CD4-positive, alpha-beta T cell treated with Interleukin-6 at 100 ng/mL for 8 hours (primary cell): ENCODE measurements at places on chromosomes 16 and 17.

GRCh38 chr16:2151188-2152091 is 3.0 kb downstream of the RAB26 start:
- DNase-seq, result no peak

GRCh38 chr16:75083813-75084212 is 32.8 kb downstream of the LDHD start:
- no peak for DNase-seq

DNA sequence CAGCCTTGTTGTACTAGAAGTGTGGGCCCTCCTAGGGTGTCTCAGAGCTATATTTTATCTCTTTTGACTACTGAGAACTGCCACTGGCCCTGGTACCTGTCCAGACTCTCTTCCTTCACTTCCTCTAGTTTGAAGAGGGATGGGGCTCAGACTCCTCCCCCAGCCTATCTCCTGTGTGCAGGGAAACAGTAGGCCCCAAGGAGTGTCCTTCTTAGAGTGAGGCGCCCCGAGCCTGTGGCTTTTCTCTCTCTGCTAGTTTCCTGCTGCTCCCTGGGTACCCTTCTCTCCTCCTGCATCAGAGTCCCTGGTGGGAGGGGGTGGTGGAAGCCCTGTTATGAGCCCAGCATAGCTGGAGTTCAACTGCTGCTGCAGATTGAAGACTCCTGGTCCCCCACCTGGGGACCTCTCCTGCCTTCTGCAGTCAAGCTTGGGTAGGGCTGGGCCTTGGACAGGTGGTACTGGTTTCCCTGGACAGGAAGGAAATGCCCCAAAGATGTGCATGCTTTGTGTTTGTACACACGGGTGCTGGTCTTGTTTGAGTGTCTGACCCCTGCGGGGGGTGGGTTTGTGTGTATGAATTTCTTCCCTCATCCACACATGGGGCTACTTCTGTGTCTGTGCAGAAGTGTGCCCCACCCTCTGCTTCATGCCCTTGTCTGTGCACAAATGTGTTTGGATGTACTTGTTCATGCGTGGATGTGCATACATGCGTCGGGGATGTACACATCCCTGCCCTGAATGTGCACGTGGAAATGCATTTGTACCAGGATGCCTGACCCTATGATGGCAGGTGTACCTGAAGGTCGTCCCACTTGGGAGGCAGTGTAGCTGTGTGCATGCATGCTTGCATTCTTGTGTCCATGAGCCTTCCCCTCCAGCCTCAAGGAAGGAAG is 6.9 kb downstream of the RARA start:
- no peak for DNase-seq

- DNase-seq, result no peak
These were observed 19.4 kb downstream of the UTS2R start for GRCh38 chr17:82390860-82391435.

DNA sequence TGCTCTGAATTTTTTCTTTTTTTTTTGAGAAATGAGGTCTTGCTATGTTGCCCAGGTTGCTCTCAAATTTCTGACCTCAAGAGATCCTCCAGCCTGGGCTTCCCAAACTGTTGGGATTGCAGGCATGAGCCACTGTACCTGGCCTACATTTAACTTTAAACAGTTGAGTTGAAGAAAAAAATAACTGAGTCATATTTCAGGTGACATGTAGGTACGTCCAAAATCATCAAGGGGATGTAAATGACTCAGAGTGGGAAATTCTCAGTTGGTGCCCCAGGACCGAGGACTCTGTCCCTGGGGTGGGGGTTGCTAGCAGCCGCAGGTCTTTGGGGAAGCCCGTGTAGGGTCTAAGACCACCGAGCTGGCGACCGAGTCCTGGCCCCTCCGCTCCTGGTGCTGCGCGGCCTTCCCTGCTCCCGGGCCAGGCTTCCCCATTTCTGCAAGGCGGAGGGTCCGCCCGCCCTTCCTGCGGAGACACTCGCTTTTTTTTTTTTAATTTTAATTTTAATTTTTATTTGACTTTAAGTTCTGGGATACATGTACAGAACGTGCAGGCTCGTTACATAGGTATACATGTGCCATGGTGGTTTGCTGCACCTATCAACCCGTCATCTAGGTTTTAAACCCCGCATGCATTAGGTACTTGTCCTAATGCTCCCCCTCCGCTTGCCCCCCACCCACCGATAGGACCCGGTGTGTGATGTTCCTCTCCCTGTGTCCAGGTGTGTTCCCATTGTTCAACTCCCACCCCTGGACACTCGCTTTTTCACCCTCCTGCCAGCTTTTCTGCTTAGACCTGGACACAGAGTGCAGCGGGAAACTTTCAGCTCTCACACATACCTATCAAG is 12.7 kb upstream of the N4BP1 start:
- no peak for DNase-seq

GRCh38 chr17:1541367-1541904 is 21.2 kb downstream of the PITPNA start:
- DNase-seq, result no peak

DNA sequence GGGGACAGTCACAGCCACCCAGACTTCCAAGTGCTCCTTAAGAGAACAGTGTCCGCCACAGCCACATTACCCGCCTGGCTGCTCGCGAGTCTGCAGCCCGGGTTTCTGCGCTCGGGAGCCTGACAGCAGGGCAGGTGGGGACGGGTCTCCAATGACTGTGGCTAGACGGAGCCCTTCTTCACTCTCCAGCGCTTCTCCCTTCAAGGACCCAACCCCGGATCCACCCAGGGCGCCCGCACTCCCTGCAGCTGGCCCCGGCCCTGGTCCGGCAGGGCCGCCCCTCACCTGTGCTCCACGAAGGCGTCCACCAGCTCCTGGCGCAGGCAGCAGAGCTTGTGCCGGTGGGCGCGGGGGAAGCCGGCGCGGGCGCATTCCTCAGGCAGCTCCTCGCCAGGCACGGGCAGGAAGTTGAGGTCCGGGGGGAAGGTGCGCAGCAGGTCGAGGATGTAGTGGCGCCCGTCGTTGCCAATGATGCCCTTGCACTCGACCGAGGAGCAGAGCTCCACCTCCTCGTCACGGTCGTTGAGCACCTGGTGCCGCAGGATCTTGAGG is 13.9 kb downstream of the CLUH start:
- DNase-seq, result no peak

DNA sequence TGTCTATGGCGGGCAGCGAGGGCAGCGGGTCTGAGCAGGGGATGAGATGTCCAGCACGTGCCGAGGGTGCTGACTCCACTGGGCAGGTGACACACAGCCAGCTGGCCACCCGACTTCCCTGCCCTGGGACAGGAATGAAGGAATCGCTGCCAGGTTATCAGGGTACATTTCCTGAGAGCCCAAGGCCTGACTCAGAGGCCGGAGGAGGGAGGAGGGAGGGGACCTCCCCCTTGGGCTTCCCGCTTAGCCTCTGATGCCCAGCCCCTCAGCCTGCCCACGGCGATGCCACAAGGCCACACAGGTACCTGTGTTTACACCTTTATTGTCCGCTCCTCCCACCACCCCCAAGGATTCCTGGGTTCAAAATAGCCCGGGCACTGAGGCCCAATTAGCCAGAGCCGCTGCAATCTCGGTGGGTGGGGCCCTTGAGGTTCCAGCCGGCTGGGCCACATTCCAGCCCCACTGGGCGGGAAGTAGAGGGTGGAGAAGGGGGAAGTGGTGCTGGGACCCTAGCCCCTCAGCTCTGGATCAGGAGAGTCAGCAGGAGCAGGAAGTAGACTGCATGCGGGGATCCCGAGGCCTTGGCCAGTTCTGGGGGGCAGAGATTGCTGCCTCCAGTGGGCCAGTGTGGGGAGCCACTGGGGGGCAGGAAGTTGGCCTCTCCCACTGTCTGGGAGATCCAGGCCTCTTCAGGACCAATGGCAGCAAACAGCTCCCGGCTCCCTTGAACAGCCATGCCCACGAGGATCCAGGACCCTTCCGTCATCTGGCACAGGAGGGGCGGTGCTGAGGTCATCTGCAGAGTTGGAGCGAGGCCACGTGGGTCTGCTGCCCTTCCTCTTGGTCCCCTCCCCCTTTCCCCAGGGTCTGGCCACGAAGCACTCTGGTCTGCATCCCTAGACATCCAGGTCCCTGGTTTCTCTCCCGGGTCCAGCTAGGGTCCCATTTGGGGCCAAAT is 3.4 kb upstream of the PRSS8 start:
- DNase-seq, result no peak

DNA sequence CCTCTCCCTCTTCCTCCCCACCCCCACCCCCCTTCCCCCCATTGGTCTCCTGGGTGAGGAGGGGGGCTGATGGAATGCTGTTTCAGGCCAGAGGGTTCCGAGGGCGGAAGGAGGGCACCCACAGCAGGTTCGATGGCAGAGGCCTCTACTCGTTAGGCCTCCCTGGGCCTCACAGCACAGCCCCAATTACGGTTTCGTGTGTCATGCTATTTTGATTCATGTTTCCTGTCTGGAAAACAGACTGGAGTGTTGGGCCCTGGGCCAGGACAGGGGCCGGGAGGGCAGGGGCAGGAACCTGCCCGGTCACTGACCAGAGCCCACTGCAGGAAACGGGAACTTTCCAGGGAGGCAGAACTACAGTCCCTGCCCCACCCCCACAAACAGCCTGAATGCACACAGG is 138.2 kb downstream of the C16orf95 start:
- DNase-seq, result no peak

DNA sequence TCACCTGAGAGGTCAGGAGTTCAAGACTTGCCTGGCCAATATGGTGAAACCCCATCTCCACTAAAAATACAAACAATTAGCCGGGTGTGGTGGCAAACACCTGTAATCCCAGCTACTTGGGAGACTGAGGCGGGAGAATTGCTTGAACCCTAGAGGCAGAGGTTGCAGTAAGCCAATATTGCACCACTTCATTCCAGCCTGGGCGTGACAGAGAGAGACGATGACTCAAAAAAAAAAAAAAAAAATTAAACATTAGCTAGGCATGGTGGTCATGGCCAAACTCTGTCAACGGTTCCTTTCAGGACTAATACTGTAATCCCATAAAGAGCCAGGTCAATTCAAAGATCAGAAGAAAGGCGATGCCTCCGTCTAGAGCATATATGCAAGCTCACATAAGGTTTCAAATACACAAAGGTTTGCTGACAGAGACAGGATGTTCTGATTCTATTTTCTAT is 2.4 kb downstream of the RNF157 start:
- no peak for DNase-seq
